Calu3 (cell line): ENCODE measurements at places on chromosomes 12 and 14.

GRCh38 chr14:95765051-95765450, 51.1 kb upstream of the TCL1A start:
- no peaks in the 10 kb centered on the region for H3K36me3 ChIP-seq
- no peak overlapping the region for H3K27ac ChIP-seq

DNA sequence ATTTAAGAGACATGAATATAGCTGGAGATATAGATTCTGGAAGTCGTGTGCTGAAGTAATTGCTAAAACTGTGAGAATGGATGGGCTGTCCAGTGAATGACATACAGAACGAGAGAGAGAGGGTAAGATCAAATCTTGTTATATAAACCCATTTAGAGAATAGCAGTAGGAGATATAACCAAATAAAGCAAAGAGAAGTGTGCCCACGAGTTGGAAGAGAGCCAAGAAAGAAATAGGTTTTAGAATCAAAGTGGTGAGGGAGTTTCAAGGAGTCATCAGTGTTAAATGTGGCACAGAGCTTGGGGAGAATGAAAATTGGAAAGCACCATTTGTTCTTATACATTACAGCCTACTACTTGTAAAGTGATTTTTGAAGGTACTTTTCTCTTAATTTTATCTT, 19.2 kb downstream of the TOGARAM1 start:
- no peak overlapping the region for H3K4me3 ChIP-seq
- H3K36me3 ChIP-seq: no peaks in the 10 kb centered on the region
- no peak overlapping the region for H3K27ac ChIP-seq
- no peak for DNase-seq
- H3K27me3 ChIP-seq: no peaks in the 10 kb centered on the region

- no peaks in the 10 kb centered on the region for H3K27me3 ChIP-seq
- peaks cover 9% of the 10 kb centered on the region for H3K36me3 ChIP-seq
- H3K27ac ChIP-seq: no peak overlapping the region
- H3K4me3 ChIP-seq: peak overlapping the region; percentile 72
- no peak for DNase-seq
Observed at GRCh38 chr14:104931771-104932675, 7.3 kb downstream of the PLD4 start.

GRCh38 chr14:68927956-68928675, 51.0 kb downstream of the ACTN1 start:
- no peak overlapping the region for H3K27ac ChIP-seq
- no peaks in the 10 kb centered on the region for H3K27me3 ChIP-seq
- peaks cover 34% of the 10 kb centered on the region for H3K4me1 ChIP-seq
- no peak overlapping the region for H3K4me3 ChIP-seq

DNA sequence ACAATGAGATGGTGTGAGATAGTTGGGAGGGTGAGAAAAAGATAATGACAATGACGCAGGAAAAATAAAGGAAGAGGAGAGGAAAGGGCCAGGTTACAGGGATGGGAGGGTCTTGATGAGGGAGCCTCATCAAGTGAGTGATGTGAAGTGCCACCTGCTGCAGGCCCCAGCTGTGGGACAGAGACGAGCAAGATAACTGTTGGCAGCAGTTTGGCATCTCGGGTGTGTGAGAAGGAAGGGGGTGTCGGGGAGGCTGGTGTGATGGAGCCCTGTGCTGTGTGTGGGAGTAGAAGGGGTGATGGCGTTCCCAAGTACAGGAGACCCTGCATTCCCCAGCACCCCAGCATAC, 11.4 kb upstream of the TAC3 start:
- DNase-seq: no peak
- H3K27me3 ChIP-seq: peaks cover 69% of the 10 kb centered on the region
- no peak overlapping the region for H3K27ac ChIP-seq
- no peaks in the 10 kb centered on the region for H3K36me3 ChIP-seq
